Urinary bladder (tissue), 4 donors: ENCODE measurements at places on chromosomes 1 and 21.

DNA sequence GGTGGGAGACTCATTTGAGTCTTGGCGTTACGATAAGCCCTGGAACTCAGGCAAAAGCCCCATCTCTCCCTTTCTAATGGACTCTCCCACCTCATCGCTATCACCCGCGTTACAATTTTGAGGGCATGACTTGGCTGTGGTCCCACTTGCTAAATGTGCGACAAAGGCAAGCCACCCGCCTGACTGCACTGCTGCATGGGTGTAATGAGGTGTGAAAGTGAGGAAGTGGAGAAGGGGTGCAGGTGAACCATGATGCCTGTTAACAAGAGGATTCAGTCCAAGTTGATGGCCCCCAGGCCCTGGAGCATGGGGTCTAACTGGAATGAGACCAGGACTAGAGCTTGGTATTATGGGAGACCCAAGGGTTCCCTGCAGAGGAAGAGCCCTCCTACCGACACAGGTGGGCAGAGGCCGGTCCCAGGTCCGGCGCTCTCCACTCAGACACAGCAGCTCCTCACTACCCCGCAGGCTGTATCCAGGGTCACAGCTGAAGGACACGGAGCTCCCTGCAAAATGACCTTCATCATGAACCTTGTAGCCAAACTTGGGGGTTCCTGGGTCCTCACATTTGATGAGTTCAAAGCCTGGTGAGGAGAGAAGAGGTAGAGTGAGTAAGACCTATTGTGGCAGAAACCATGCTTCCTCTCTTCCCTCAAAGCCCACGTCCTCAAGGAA, 165.4 kb upstream of the HMGB4 start:
- no peak for DNase-seq

- no peak for DNase-seq
Observed at GRCh38 chr1:46767649-46768282, 31.1 kb upstream of the CYP4B1 start.

DNA sequence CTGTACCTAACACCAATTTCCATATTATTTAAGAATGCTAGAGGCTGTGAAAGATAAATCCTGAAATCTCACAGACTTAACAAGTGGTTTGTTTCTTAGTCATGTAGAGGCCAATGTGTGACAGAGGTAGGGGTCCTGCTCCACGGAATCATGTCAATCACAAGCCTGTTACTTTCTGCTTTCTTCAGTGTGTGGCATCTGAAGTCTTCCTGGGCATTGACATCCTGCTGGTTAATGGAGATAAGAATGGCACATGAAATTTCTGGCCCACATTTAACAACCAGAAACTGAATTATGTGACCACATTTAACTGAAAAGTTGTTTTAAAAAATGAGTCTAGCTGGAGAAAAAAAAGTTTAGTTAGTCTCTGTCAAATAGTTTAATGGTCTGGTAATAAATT, 68.3 kb upstream of the PLA2G4A start:
- DNase-seq, result no peak

GRCh38 chr1:225842074-225842473, 32.1 kb downstream of the EPHX1 start:
- DNase-seq, result no peak
